HS-5 (cell line): ENCODE measurements at places on chromosomes 1 and 21.
A peak's percentile ranks its signal among the peaks of the same experiment; 100 is the strongest.

- no peak for DNase-seq
These were observed 66.6 kb downstream of the MAN1C1 start for GRCh38 chr1:25683177-25683576.

DNA sequence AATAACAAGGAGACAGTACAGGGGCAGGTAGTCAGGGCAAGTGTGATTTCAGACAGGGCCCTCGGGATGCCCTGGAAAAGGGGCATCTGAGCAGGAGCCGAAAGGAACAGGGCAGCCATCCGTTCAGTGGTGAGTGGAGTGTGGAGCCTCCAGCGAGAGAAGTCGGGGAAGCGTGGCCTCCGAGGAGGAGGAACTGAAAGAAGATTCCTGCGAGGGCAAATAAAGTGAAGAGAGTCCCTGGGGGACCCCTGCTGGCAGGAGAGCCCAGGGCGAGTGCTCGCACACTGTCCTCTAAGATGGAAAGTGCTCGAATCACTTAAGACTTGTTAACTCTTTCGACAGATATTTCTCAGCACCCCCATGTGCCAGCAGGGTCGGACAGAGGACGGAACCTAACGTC lies 3.5 kb upstream of the UTS2 start:
- DNase-seq = no peak

DNA sequence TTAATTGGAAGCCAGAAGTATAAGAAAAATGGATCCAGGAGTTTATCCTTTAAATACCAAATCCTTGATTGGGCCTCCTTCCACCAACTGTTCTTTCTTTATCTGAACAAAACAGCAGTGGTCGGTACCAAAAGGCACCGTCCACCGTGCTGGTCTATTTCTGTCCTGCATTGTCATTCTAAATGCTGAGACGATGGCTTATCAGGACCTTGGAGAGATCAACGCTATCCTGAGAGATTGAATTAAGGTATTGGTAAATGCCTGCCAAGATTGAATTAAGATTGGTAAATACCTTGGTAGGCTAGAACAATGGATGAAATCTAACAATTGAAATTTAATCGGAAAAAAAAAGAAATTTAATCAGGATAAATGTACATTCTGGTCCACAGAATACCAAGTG lies 73.4 kb upstream of the SOD1 start:
- DNase-seq = no peak

DNA sequence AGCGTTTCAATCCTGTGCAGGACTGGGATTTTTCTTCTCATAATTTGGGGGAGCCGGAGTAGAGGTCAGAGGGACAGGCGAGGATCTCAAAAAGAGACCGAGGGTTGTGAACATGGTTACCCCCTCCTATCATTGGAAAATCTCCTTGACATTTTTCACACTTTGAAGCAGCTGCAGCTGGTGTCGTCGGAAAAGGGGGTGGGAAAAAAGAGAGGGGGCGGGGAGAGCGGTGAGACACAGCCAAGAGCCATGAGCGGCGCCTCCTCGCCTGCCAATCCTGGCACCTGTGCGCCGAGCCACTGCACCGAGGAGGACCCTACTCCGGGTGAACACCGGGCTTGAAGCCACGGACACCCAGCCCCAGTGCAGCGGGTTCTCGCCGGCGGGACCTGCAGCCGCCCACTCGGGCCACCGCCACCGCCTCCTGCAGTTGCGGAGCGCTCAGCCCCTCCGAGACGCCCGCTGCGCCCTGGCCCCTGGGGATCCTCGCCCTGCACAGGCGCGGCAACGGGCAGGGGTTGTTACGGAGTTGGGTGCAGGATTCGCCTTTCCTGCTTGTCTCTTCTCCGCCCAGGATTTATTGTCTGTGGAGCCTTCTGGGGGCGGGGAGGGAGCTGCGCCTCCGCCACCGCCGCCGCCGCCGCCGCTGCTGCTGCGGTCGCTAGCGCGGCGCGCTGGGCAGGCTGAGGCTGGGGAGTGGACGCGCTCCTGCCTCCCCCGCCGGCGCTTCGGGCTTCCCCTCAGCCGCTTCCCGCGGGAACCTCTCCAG lies at the start of gene LRRC7:
Gene LRRC7, plus strand, starts transcription at position 271 of the 769 bp plus-strand sequence. CDS start 718 bp downstream, outside the sequence.
- no peak for DNase-seq

DNA sequence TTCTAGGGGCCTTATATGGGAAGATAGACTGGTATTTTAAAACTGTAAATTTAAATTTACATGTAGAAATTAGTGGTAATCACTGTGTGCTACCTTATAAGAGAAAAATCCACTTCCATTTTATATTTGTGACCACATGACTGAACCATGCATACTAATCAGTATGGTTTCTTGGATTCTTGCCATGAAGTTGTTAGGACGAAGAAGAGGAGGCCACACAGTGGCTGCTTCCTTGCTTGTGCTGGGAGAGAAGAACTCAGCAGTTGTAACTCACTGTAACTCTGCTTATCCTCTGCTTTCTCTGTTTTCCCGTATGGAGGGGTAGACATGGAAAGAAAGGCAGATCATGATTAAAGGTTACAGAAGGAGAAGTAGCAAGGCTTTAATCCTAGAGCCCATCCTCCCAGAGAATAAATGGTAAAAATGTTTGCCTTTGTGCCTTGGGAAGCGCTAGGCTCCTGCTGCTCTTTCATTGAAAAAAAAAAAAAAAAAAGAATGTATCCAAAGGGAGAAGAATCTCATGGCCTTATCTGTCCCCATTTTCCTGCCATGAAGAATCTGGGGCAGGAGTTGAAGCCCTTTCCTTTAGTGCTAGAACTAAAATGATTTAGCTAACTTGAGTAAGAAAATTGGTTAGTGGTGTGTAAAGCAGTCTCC lies 32.4 kb downstream of the KCTD3 start:
- DNase-seq = no peak

DNA sequence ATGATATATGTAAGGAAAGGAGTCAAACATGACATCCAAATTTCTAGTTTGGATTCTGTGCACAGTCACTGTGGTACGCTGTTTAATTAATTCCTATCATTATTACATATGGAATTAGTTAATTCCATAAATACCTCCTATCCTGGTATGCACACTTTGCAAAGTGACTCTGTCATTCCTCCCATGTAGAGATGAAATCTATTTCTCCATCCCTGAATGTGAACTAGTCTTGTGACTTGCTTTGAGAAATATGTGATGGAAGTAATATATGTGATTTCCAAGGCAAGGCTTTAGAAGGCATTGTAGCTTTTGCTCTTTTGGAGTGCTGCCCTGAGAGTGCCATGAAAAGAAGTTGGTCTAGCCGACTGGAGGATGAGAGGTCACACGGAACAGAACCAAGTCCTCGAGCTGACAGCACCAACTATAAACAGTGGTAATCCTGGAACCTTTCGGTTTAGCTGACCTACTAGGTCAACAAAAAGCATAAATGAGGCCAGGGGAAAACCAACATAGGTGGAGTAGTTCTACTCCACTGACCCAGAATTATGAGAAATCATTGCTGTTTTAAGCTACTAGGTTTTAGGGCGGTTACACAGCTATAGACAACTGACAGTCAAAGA lies 1.5 kb downstream of the SELENOF start:
- DNase-seq = no peak

- no peak for DNase-seq
These were observed 1.2 kb downstream of the PLCH2 start for GRCh38 chr1:2477309-2477708.

GRCh38 chr1:105793536-105794146 lies 1262.8 kb upstream of the PRMT6 start:
- peak; percentile 34 for DNase-seq

- peak; percentile 98 for DNase-seq
These were observed 3.8 kb downstream of the CCN1 start for GRCh38 chr1:85584264-85584781.

DNA sequence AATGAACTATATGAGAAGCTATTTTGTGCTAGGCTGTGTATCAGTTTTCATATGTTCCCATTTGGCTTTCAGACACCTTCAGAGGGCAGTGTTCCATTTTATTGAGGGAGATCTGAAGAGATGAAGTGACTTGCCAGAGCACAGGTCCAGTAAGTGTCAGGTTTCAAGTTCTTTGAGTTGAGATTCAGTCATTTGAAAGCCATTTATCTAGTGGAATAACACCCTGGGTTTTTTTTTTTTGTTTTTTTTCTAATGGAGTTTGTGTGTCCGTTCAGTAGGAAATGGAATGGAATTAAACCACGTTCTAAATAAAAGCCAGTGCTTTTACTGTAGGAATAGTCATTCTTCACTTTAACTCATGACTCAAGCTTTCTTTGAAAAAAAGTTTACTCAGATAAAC lies 652.9 kb upstream of the USP24 start:
- no peak for DNase-seq

DNA sequence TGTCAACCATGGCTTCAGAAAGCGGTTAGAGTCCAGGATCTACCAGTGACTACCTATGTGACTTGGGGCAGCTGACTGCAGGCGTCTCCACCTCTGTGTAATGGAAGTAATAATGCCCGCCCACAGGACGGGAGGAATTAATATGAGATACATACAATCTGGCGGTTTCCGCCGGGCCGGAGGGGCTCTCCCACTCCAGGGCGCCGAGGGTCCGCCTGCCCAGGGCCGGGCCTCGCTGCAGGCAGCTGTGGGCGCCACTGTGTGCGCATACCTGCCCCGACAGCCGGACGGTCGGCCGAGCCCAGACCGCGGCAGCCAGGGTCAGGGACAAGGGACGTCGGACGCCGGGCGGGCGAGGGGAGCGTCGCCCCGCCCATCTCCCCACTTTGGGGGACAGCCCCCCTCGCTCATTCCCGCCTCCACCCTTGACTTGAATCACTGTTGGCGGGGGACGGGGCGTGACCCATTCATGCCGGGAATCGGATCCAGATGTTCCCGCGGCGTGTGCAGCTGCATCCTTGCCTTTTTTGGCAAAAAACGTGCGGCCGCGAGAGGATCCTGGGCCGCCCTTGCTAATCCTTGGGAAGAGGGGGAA lies 6.0 kb upstream of the SF3A3 start:
- no peak for DNase-seq

GRCh38 chr1:53754484-53755312 lies 15.7 kb upstream of the GLIS1 start:
- DNase-seq = no peak

- no peak for DNase-seq
These were observed 4.3 kb upstream of the LRRC3 start for GRCh38 chr21:44450999-44451398.

- no peak for DNase-seq
These were observed 90.4 kb downstream of the BACH1 start for GRCh38 chr21:29389136-29389535.

GRCh38 chr1:70228670-70229069 lies 7.5 kb downstream of the SRSF11 start:
- DNase-seq = no peak

DNA sequence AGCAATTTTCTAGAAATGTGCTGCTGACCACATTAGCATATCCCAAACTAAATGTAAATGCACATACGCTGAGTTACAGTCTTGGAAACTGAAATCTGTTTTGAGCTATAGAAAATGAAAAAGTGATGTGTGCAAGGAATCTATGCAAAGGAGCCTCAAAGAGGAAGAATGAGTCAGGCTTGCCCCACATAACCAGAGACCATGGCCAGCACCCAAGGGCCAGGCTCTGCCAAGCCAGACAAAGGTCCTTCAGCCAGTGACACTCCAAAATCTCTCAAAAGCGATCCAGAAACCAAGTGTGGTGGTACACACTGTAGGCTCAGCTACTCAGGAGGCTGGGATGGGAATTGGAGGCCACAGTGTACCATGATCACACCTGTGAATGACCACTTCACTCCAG lies 195.2 kb downstream of the TOMM20 start:
- DNase-seq = no peak

DNA sequence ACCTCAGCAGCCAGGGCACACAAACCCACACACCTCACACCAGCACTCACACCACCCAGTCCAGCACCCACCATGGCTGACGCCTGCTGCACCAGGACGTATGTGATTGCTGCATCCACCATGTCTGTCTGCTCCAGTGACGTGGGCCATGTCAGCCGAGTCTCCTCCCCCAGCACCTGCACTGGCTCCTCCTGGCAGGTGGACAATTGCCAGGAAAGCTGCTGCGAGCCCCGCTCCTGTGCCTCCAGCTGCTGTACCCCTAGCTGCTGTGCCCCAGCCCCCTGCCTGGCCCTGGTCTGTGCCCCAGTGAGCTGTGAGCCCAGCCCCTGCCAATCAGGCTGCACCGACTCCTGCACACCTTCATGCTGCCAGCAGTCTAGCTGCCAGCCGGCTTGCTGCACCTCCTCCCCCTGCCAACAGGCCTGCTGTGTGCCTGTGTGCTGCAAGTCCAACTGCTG lies at the start of gene KRTAP10-8:
Gene KRTAP10-8, plus strand, starts transcription at position 51 of the 458 bp plus-strand sequence. Its CDS starts 22 bp downstream, at position 73.
- DNase-seq = no peak

DNA sequence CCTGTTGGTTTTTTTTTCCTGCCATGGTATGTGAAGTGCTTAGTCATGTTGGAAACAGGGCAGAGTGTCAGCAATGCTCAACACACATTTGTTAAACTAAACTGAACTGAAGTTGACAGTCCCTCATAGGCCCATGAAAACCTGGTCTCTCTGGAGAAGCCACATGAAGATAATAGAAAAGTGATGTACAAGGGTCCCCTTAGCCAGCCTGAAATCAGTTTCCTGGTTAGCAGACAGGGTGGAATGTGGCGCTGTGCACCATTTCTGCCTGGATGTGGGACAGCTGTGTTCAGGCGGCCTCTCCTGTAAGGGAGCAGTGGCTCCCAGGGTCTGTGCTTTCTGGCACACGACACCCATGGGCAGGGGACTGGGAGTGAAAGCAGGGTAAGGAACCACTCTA lies 9.9 kb upstream of the CHI3L1 start:
- DNase-seq = no peak

DNA sequence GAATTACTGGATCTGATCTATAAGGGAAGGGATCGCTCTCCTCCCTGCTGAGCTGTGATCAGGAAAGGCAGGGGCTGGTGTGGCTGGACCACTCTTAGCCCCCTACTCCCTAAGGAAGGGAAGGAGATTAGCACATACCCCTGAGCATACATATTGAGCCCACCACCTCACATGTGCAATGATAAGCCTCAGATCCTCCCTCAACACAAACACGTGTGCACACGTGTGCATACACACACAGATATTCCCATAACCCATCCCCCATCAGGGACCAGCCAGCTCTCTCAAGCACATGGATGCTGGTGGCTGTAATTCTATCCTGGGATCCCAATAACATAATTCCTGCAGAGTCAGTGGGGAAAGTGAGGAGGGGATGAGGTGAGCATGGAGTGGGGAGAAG lies 21.2 kb downstream of the SYT2 start:
- DNase-seq = no peak

DNA sequence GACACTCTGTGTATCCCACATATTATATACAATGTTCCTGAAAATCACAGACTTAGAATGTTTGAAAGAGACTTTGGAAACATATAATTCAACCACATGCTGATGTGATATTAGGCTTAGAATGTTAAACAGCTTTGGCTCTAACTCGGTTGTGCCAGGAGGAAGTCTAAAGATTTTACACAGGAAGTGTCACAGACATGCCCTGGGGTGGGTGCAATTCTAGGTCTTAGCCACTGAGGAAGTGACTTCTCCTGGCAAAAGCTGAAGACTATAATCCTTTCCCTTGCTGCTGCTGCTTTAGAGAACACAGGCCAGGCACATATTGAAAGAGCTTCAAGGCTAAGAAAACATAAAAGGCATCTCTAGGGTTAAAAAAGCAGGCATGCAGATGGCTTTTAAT lies 51.0 kb downstream of the RPL5 start:
- no peak for DNase-seq
